ENCODE measurements at places on chromosomes 3 and 15. TPM values are rescaled to one million over a fixed set of nuclear protein-coding genes. Genes with fewer than 3 reads are reported as not detected.

Gene PLS1
- polyA plus RNA-seq = 0.23 TPM

Gene SH2D7
- not detected for polyA plus RNA-seq

Gene LRRIQ4
- polyA plus RNA-seq = not detected

Gene LDHAL6B
- not detected for polyA plus RNA-seq

Gene COL6A6
- polyA plus RNA-seq = not detected

Gene TIMP4
- polyA plus RNA-seq = 1.8 TPM

Gene MYRIP
- 0.15 TPM for polyA plus RNA-seq

Gene DUOXA2
- not detected for polyA plus RNA-seq

Gene TTLL3
- polyA plus RNA-seq = 17.6 TPM

DNA sequence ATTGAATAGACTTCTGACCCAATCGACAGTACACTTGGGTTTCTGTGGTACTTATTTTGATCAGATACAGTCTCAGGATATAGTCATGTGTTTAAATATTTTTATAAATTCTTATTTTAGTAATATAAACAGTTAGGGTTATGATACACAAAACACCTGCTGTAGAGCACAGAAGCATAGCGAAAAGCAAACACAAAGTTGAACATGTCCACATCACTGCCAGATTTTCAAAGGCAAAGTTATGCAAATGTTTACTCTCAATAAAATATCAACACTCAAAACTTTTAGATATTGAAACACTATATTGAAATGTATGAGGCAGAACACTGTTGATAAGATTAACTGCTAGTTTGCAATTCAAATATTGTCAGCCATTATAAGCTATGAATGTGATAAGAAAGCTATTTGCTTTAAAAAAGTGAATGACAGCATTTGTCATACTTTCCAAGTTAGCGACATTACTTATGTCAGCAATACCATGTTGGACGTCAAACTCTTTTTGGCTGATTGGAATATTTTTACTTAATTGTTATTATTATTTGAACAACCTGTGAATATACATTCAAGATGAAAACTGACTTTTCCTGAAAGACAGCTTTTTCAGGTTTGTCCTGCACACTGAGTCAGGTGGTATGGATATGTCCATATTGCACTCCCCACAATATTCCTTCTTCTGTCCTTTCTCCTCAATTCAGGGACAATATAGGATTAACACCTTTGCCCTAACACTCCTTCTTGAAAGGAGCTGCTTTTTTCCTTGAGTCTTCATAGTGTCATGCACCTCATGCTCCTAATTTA lies 367.1 kb downstream of the EPHA3 start:
- no peak for DNase-seq

- DNase-seq = no peak
Measured at GRCh38 chr3:152155246-152156020, 113.3 kb upstream of the MBNL1 start.

GRCh38 chr15:88187195-88187594 lies 69.3 kb downstream of the NTRK3 start:
- no peak for DNase-seq

- no peak for DNase-seq
Measured at GRCh38 chr15:89586651-89587050, 11.4 kb downstream of the TICRR start.

GRCh38 chr3:105938101-105938500 lies 69.3 kb upstream of the CBLB start:
- DNase-seq = no peak

DNA sequence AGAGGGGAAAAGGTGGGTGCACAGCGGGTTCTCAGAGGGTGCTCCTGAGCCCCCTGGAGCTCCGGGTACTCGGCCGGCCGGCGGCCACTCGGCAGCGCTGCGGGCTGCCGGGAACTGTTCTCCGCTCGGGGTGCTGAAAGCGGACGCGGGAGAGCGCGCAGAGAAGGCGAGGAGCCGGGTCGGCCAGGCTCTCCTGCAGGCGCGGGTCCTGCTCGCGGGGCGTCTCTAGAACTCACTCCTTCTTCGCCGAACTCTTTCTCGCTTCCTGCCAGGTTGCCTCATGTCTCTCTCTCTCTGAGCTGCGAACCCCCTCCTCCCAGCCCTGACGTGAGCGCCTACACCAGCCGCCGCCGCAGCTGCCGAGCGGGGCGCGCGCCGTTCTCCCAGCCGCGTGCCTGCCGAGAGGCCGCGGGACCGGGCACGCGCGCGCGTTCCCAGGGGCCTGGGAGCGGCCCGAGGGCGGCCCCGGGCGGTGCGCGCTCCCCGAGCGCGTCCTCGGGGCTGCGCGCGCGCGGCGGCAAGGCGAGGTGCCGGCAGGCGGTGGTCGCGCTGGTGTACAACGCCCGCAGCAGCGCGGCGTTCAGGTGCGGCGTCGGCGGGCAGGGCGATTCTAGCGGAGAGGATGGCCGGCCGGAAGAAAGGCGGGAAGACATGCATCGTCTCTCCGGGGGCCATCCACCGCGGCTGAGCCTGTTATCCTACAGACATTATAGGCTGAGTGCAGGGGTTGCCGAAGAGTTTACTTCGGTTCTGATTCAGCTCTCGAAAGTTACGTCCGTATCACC lies at the start of gene PEX5L:
Gene PEX5L (minus strand): TSS at position 267 of the 785 bp plus-strand sequence. CDS start 338 bp downstream, outside the sequence.
- DNase-seq = no peak

DNA sequence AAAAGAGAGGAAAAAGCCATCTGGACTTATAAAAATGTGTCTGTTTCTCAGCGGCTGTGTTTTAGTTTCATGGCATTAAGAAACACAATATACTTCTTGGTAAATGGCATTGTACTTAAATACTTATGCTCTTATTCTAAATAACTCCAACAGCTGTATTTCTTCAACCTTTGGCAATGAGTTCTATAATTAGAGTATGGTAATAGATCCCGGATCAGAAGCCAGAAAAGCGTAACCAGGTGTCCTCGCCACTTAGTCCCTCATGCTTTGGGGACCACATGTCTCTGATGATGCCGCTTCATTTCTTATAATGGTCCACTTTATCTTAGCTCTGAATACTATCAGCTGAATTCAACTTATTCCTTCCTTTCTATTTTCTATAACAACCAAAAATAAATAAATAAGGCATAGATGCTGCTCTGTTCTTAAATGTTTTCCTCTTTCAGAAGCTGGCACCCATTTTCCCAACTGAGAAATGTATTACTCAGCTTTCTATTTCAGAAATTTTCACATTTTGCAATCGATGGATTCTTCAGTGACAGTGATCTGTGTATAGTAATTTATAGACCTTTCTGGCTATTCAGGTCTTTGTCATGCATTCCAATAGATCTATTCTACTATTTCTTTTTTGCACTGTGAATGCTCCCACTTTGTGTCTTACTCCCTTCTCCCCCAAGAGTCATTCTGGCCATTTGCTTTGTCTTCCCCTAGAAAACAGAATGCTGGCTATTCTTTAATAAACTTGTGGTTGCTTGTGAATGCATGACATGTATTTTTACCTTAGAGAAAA lies 87.6 kb upstream of the KBTBD8 start:
- DNase-seq = no peak

GRCh38 chr15:97694456-97694855 lies 266.0 kb upstream of the ARRDC4 start:
- DNase-seq = no peak

DNA sequence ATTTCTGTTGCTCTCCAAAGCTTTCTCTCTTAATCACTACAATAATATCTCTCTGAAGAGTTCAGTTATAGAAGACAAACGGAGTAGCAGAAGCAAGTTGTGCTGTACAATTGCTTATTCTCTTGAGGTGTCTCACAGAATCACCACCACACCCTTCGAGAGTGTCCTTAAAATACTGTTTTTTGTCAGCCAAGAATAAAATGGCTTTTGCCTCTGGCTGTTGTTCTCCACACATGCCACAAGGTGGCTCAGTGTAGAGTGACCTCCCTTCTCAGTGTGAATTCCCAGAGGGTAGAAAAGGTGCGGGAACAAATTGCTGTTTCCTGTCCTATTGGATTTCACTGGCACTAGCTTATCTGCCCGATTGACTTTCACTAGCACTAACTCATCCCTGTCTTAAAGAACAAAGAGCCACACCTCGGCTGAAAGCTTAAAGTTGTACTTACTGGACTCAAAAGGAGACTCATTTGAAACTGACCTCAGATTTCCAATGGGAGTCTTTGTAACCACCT lies 134.2 kb upstream of the SATB1 start:
- no peak for DNase-seq

- DNase-seq = no peak
Measured at GRCh38 chr15:101135532-101136166, 116.2 kb downstream of the CHSY1 start.

- no peak for DNase-seq
Measured at GRCh38 chr3:36991147-36991546, 1.8 kb downstream of the EPM2AIP1 start.

DNA sequence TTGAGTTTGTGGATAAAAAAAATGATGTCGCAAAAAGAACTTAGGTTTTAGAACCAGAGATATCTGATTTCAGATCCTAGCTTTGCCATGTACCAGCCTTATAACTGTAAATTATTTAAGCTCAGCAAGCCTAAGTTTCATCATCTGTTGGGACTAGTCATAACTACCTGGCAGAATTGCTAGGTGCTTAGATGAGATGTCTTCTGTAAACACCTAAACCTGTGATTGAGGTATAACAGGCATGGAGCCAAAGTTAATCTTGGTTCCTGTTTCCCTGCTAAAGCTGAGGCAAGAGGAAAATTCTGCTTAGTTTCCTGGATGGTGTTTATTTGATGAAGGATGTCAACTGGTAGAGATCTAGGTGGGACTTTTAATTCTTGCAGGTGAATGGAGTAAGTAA lies 331.3 kb upstream of the RBMS3 start:
- DNase-seq = no peak

DNA sequence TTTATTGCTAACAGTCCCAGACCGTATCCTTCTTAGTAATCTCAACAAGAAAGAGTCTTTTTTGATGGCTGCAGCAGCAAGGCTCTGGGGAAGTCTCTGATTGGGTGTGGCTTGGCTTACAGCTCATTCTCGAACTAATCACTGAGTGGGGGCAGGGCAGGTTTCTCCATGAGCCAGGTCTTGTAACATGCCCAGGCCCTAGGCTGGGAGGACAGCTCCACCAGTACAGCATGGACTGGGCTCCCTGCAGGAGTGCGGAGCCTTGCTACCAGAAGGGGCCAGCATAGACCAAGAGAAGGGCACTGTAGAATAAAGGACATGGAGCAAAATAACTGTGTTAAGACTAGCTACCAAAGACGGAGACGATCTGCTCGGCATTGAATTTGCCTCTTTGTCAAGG lies 7.2 kb downstream of the CD276 start:
- DNase-seq = no peak

- DNase-seq = no peak
Measured at GRCh38 chr15:39230205-39230907, 350.5 kb upstream of the THBS1 start.

All from BJ (cell line).